ENCODE measurements at places on chromosomes 12 and 14.

GRCh38 chr14:59439256-59439965 is 25.8 kb downstream of the GPR135 start:
- no peak for DNase-seq

DNA sequence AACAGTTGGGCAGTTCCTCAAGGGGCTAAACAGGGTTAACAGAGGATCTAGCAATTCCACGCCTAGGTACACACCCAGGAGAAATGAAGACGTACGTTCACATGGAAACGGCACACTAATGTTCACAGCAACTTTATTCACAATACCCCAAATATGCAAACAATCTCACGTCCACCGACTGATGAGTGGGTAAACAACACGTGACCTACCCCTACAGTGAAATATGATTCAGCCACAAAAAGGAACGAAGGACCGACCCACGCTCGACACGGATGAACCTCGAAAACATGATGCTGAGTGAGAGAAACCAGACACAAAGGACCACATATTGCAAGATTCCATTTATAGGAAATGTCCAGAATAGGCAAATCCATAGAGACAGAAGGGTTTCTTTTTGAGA is 112.7 kb downstream of the NCOR2 start:
- no peak for DNase-seq

DNA sequence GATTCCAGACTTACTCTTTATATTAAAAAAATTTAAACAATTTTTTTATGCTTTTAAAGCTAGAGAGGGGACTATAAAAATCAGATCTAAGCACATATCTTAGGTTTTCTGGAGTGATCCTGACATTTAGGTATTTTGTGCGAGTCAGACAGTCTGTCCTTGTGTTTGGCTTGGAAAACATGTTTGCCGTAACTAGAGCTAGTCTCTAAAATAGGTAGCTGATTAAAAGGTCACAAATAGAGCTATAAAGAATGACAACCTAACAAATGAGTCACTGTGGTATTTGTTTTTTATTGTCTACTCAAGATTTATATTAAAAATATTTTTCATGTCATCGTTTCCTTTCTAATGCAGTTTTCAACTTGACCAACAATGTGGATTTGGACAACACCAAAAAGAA is 73.4 kb downstream of the MNAT1 start:
- no peak for DNase-seq

GRCh38 chr12:9333161-9333560 is 125.0 kb upstream of the PZP start:
- no peak for DNase-seq

GRCh38 chr12:59407799-59408198 is 188.0 kb upstream of the SLC16A7 start:
- peak; percentile 19 for DNase-seq

DNA sequence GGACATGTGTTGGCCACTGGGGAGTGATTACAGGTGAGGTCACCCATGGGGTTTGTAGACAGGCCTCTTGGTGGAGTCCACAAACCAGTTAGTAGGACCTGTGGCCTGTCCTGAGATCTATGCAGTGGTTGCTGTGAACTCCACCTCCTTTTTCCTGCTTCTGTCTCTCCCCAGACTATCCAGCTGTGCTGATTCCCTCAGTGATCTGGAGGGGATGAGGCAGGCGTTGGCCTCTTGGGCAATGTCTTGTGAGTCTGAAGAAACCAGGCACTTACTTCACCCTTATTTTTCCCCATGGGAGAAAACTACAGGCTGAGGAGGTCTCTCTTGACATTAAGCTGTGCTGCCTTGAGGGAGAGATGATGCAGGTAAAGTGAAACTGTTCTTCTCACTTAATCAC is 257.2 kb upstream of the PRICKLE1 start:
- DNase-seq, result no peak

DNA sequence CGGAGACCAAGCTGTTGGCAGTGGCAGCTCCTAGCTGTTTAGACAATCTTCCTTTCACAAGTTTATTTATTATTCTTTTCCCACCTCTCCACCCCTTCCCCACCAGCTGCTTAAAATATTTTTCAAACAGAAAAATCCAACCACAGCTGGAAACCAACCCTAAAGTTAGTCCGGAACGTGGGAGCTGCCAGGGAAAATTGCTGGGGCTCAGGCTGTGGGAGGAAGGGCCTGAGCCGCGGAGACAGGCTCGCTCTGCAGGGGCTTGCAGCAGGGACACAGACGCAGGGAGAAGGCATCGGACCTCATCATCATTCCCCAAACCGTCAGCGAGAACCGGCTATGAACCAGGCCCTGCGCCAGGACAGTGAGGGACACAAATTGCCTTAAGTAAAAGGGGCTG is 16.1 kb upstream of the TMEM106C start:
- no peak for DNase-seq

GRCh38 chr12:9687228-9687627 is 17.7 kb downstream of the CLEC2D start:
- DNase-seq, result peak; percentile 55

DNA sequence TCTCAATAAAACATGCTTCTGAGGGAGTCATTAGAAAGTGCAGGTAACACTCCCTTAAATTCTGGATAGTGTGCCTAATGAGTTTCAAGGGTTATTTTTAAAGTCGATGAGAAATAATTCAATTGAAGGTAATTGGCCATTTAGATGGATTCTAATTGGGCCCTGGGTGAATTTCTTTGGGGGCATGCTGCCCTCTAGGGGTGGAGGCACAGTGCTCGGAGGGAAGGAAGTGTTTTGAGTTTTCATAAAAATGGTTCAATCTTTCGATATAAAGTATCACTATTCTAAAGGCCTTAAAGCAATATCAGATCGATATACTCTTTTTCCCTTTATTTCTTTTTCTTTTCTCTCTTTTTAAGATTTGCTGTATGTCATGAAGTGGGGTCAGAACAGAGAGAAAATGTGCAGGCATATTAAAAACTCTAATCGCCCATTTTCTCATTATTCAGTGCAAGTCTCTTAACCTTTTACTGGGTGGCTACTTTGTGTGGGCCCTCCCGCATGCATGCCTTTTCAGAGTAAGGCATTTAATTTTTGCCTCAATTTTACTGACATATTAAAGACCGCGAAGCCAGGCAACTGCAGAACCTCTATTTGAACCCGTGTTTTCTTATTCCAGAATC is 25.5 kb downstream of the NKX2-8 start:
- DNase-seq, result peak; percentile 4

DNA sequence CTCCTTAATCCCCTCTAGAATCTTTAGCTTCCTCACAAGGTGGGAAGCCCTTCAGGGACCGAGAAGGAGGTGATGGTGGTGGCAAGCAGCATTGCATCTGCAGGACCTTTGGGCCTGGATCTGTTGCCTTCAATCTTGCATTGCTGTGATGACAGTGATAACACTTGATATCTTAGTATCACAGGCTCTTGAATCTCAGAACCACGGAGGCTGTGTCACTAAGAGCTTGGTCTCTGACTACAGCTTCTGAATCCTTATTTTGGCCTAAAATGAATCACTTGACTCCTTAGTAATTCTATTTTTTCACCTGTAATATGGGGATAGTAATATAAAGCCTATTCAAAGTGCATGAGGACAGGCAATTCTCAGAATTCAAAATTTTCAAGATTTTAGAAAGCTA is 8.9 kb upstream of the AMN1 start:
- DNase-seq, result no peak

- peak; percentile 30 for DNase-seq
Measured at GRCh38 chr12:56346675-56347074, 8.0 kb downstream of the IL23A start.

DNA sequence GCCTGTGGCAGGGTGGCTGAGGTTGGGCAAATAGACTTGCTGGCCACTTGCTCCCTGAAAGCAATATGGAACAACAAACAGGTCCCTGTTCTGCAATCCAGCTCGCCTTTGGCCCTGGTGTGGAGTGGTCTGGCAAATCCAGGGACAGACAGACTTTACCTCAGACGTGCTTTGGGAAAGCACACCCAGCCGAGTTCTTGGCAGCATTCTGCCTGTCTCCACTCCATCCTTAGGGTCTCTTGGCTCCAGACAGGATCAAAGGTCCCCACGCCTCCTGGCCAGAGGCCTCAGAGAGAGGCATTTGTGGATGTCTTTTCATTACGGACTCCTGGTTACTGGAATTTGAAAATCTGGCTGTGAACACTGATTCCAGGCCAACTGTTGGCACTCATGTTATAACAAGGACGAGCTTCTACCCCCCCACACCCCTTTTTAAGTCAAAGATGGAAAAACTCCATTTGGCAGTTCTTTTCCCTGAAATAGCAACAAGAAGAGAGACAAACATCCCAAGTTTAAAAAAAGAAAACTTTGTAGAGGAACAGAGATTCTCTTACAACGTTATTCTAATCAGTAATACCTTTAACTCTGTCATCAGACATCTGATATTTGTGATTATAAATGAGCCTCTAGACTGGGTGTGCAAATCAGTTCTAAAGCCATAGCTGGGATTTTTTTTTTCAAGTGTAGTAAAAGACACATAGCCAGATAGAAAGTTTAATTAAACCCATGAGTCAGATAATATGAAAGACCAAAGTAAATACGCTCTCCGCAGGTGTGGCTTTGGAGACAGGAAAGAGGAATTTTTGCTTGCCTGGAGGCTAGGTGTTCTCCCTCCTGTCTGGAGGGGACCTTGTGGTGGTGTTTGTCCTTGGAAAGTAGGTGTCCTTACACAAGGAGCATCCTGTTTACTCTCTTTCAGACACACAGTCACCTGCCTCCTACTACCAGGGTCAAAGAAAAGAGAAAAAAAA is 60.7 kb downstream of the GALNT8 start:
- DNase-seq, result peak; percentile 94

DNA sequence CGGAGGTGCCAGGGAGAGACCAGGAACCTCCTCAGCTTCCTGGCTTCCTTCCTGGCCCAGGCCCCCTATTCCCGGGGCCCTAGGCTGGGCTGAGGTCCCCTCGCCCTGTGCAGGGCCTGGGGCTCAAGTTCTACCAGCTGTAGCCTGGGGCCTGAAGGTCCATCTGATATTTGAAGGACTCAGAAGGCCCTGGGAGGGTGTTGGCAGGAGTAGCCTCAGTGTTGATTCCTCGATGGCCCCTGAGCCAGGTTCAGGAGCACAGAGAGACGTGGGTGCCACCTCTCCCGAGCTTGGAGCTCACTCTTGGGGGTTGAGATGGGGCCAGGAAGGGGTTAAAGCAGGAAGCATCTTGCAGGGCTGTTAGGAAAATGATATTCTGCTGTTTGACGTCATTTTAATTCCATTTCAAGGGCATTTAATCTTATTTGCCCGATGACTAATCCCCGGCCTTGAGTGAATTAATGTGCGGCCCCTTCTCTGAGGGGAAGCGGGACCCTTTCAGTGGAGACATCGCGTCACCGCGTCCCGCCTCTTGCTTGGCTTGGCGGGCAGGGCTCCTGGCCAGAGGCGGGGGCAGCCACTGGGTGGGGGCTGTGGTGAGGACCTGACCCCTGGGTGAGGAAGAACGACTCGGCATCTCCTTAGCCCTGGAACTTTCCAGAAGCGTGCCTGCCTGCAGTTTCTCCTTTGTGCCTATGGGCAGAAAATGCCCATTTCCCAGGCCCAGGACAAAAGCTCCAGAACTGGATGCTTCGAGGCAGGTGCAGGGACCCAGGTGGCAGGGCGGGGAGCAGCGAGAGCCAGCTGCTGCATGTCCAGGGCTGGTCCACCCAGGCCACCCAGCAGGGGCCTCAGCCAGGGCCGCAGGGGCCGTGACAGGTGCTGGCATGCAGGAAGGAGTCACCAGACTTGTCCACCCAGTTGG is 158.3 kb downstream of the KIF26A start:
- DNase-seq, result no peak

DNA sequence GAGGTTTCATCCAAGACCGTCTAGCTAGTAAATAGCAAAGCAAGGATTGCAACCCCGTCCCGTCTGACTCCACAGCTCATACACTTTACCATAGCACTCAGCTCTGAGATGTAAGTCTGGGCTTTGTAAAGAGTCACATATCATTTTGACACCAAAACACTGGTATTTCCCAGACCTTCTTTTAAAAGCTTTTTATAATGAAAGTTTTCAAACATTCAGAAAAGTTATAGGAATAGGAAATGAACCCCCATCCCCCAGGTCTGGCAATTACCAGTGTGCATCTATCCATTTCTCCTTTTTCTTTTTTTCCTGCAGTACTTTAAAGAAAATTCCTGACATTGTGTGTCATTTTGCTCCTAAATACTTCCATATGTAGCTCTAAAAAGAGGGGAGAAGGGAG is 183.6 kb upstream of the CCND2 start:
- no peak for DNase-seq

DNA sequence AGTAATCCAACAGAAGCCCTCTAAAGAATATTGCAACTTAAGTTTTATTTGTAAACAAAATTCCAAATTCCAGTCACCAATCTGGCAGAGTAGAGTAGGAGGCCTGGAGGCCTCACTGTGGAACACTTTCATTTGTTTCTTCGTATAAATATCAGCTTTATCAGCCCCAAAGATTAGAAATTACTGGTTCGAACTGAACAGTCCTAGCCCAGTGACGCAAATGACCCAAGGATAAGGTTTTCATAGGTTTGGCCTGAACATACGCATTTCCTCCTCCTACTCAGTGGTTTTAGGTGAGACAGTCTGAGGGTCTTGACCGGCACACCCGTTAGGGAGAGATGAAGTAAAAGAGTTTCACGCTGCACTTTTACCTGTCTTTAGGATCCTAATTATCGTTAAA is 1.7 kb downstream of the CDC42BPB start:
- DNase-seq, result no peak

GRCh38 chr12:132622437-132623071 is 4.0 kb downstream of the P2RX2 start:
- peak; percentile 62 for DNase-seq

GRCh38 chr14:79656056-79656455 is 555.2 kb downstream of the DIO2 start:
- DNase-seq, result no peak

DNA sequence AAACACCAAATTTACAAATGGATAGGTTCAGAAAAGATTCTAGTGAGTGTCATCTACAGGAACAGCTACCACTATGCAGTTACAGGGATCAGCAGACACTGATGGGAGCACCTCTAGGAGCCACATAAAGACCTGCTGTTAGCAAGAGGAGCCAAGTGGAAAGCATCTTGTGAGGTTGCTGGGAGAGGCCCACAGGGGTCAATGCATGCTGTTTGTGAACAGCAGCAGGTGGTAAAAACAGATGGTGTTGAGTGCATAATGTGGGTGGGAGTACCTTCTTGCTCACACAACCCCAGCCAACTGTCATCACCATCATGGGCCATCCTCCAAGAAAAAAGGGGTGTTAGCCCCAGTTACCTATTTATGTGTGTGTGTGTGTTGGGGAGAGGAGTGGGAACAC is 215.2 kb upstream of the SSTR1 start:
- no peak for DNase-seq

DNA sequence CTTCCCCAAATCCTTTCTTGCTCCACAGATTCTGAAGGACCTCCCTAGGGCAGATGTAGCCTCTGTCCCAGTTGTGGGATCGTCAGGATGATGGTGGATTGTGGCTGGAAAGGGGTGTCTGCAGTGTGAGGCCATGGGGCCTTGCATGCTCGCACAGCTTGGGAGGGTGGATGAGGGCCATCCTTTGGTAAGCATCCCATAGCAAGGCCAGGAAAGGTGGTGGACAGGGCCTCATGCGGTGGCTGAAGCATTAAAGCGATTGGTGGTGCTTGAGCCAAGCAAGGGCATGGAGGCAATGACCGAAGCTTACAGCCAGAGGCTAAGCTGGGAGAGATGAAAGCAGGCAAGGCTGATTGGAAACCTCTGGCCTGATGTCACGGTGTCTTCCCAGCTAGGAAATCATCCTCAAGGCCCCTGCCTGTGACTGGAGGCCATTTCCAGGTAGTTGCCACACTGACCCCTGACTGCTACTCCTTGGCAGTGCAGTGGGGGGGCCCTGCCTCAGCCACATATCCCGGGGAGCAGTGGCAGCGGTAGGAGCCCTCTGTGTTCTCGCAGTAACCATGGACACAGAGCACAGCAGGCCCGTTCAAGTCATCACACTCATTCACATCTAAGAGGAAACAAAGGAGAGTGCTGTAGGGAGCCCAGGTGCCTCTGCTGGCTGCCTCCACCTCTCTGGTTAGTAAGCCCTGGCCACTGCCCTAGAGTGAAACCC is 7.0 kb downstream of the ISCA2 start:
- peak; percentile 40 for DNase-seq

Measured in DMS53 (cell line).